GM19239 (cell line): ENCODE measurements at places on chromosomes 7 and 10.

DNA sequence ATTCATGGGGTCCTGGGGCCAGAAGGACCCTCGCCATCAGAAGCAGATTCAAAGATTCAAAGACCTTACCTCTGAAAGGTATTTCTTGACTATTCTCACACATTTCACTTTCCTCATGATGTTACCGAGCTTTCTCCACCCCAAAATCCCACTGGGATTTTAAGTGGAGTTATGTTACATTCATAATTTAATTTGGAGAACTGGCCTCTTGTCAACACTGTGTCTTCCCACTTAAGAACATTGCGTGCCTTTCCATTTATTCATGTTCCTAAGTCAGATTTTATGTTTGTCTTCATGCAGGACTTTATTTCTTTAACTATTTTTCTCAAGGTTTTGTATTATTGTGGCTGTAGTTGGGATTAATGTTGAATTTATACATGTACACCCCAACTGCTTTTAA lies 123.5 kb upstream of the BMPER start:
- no peak for DNase-seq

- no peak for DNase-seq
Measured at GRCh38 chr7:55086413-55087201, 67.8 kb downstream of the EGFR start.

DNA sequence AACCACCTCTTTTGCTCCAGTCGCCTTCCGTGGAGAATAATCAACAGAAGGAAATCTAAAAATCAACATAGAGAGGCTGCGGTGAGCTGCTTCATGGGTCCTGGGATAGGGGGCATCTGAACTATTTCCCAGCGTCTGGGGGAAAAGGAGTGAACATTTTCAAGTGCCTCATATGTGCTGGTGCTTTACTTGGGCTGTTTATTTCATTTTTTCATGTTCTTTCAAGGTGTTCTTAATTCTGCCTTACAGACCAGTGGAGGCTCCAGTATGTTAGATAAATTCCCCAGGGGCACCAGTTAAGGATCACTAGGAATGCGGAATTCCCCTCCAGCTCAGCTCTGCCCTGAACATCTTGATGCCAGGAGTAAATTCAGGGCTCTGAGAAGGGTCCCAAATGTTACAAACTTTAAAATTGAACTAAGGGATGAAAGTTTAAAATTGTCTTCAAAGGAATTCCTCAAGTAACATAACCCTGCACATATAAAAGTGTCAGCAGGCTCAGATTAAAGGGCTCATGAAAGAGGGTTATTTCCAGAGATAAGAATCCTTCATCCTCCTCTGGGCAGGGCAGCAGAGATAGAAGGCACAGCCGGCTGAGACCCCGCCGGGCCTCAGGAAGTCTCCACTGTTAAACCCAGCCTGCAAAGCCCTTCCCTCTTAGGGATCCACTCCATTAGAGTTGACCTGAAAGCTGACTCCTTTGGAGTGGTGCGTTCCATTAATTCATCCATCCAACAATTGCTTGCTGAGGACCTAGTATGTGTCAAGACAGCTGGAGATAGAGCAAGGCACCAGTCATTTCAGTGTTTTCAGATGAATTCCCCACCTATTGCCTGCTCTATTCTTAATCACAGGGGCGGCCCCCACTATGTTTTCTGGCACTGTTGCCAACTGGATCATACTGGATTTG lies 345.8 kb downstream of the KCNMA1 start:
- no peak for DNase-seq

DNA sequence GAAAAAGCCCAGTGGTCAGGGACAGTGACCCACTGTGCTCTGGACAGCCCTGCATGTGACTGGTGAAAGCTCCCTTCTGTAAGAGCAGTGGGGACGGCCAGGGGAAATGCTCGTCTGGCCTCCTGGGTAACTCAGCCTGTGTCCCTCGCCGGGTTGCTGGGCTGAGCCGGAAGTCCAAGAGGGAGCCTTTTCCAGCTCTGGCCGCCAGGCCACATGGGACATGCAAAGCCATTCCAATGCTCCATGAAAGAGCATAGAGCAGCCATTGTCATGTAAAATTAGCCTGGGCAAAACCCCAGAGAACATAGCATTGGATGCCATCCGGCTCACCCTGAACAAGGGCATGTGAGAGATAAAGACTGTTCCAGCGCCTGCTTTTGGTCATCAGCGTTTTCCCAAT lies 64.9 kb upstream of the ADRB1 start:
- no peak for DNase-seq

DNA sequence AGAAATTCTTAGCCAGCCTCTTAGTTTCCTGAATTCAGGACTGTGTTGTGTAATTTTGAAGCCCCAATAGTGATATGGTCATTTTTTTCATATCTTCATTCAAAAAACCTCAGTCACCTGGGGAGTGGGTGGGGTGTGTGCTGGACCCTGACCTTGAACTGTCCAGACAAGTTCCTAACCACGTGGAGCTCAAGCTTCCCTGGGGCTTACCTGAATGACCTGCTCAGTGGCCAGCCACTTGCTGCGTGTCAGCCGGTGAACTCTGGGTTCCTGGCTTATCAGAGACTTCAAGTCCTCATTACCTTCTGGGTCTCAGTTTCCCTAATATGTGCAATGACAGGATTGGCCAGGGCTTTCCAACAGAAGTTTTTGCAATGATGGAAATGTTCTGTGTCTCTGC lies 27.1 kb downstream of the MGMT start:
- DNase-seq = no peak

DNA sequence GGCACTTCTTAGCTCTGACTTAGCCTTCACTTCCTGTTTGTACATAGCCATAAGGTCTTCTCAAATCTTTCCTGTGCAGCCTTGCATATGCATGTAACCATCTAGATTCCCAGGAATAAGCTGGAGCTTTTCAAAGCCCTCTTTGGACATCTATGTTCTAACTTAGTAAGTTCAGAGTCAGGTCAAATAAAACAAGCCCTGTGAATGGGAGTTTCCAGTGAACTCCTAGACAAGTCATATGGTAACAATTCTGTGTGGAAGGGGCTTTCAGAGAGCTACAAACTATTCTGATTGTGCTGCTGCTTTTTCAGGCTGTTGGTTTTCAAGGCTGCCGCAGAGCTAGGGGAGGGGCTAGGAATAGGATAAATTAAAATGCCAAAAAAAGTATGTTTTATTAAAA lies 208.4 kb upstream of the AKR1E2 start:
- no peak for DNase-seq

- no peak for DNase-seq
Measured at GRCh38 chr7:158286210-158286609, 301.4 kb downstream of the PTPRN2 start.

DNA sequence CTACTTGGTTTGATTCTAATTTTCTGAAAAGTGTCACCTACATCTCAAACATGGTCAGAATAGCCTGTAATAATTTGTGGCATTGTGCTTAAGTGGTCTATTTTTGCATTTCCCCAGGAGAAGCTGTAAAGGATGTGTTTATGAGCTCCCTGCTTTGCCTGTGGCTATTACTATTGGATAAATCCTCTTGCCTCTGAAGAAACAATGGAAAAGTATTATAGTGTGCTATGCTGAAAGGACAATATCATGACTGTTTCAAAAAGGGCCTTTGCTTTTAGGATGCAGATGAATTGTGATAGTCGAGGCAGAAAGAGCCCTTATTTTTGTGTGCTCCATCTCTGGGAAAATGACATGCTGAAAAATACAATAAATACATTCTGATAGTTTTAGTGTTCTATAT lies 94.1 kb upstream of the ARMC3 start:
- DNase-seq = no peak

- DNase-seq = no peak
Measured at GRCh38 chr10:117662126-117662525, 119.6 kb downstream of the EMX2 start.
